ENCODE measurements at places on chromosomes 2 and 18. TPM values are rescaled to one million over a fixed set of nuclear protein-coding genes. Genes with fewer than 3 reads are reported as not detected.

DNA sequence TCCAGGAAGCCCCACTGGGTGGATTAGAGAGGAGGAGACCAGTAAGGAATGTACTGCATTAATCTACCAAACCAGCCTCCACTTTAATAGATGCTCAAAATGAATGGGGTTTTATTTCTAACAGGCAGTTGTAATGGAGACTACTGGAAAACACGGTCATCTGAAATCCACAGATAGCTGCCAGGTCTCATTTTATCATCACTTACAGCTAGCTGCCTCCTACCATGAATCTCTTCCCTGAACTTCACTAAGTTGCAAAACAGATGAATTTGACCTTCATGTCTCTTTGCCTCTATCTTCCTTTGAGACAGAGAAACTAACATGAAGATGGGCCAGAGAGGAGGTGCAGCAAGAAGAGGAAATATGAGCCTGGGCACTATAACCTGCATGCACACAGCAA, 21.9 kb downstream of the ZBTB7C start:
- peaks cover 18% of the 10 kb centered on the region for H3K4me1 ChIP-seq
- no peak for DNase-seq

CGREF1 gene
- 2.1 TPM for total RNA-seq

POTEJ gene
- total RNA-seq: not detected

- H3K27ac ChIP-seq: peak overlapping the region; percentile 68
- no peak for DNase-seq
- H3K4me3 ChIP-seq: no peak overlapping the region
- no peaks in the 10 kb centered on the region for H3K36me3 ChIP-seq
These were observed 142.5 kb downstream of the FAM210A start for GRCh38 chr18:13583576-13584550.

LAMA1 gene
- total RNA-seq: 96.1 TPM

All from neural crest cell (in vitro differentiated cells).